ENCODE measurements at places on chromosomes 16 and 17.
A peak's percentile ranks its signal among the peaks of the same experiment; 100 is the strongest.

DNA sequence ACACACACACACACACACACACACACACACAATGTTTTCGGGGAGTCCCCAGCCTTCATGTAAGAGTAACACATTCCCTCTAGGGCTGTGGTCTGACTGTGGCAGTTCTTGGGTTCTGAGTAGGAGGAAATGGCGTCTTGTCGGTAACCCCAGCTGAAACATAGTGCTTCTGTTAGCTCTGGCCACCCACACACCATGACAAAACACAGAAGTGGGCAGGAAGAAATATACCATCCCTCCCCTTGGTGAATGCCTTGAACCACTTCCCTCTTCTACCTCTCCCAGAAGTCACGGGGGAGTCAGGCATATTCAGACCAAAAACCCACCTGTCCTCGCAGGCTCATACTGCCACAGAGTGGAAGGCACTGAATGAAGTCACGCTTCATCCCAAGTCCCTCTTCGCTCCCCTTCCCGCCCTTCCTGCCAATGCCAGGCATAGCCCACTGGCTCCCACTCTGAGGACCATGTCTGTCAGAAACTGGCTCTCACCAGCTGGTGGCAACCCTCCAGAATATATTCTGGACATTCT is 11.5 kb downstream of the SLC35B1 start:
- DNase-seq = peak; percentile 62

- DNase-seq = no peak
These were observed 101.7 kb upstream of the CREBBP start for GRCh38 chr16:3982216-3982615.

DNA sequence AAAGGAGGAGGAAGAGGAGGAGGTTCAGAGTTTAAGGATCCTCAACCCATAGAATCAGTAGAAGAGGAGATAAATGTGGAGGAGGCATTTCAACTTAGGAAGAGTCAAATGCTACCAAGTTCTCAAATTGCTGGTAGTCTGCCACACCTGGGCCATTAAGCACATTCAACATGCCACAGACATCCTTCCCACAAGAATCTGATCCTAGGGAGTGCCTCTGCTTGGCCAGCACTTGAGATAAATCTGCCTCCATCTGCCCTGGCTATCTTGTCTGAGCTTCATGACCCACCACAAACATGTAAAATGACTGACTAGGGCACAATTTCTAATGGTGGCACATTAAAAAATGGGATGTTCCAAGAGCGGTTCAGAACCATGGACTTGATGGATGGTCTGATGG is 37.3 kb upstream of the AXIN2 start:
- no peak for DNase-seq

DNA sequence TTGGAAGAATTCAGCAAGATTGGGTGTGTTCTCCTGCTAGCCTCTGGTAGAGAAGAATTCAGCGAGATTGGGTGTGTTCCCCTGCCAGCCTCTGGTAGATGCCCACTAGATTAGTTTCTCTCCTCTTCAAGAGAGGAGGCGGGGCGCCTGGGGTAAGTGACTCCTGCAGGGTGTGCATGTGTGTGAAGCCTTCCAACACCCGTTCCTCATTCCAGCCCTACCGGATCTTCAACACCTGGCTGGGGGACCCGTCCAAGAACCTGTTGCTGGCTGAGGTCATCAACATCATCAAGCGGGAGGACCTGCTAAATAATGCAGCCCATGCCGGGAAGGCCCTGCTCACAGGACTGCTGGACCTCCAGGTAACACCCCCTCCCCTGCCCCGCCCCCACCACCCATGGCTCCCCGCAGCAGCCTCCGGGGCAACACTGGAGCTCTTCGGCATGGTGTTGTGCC is 21.3 kb downstream of the TMEM186 start:
- DNase-seq = no peak

DNA sequence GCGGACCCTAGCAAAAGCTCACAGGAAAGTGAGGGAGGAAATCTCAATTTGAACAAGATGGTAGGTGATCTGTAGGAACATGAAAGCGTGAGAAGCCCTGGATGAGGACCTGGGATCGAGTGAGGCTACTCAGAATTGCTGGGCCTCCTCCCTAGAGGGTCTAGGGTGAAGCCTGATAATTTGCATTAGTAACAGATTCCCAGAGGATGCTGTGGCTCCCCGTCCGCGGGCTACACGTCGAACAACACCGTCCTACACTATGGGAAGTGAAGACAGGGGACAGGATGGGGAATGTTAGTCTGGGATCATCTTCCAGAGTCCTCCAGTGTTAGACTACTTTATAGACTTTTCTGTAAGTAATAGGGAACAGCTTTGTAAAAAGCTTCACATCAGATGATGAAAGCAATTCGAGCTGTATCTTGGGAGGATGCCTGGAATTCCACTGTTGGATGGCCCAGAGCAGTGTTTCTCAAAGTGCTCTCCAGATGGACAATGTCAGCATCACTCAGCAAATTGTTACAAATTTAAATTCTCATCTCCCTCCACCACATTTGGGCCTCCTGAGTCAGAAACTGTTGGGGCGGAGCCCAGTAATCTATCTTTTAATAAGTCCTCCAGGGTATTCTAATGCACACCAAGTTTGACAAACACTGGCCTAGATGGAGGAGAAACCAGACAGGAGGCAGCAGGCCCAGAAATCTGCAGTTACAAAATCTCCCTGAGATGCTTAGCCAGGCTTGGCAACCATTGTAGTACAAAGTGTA is 6.5 kb downstream of the FNDC8 start:
- DNase-seq = no peak

GRCh38 chr17:70206361-70207010 is 37.2 kb downstream of the KCNJ2 start:
- DNase-seq = no peak

GRCh38 chr16:69382421-69382820 is 3.4 kb downstream of the TERF2 start:
- DNase-seq = no peak

GRCh38 chr17:41678411-41678906 is 10.2 kb upstream of the EIF1 start:
- DNase-seq = no peak

GRCh38 chr16:25478476-25478875 is 213.3 kb upstream of the HS3ST4 start:
- DNase-seq = no peak

- DNase-seq = no peak
These were observed 58.4 kb downstream of the MEAK7 start for GRCh38 chr16:84446084-84446483.

DNA sequence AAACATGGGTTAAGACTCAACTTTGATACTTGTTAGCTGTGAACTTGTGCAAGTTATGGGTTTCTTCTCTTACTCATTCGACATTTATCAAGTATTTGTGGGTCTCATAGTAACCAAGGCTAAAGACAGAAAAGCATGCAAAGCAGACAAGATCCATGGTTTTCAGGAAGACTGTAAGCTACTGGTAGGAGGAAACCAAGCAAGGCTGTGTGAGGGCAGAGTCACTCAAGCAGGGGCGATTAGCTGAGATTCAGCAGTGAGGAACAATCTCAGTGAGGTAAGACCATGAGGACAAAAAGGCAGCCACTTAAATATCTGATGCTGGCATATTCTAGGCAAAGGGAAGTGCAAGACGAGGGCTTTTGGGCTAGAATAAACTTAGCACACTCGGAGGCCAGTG is 29.5 kb downstream of the MBTD1 start:
- no peak for DNase-seq

DNA sequence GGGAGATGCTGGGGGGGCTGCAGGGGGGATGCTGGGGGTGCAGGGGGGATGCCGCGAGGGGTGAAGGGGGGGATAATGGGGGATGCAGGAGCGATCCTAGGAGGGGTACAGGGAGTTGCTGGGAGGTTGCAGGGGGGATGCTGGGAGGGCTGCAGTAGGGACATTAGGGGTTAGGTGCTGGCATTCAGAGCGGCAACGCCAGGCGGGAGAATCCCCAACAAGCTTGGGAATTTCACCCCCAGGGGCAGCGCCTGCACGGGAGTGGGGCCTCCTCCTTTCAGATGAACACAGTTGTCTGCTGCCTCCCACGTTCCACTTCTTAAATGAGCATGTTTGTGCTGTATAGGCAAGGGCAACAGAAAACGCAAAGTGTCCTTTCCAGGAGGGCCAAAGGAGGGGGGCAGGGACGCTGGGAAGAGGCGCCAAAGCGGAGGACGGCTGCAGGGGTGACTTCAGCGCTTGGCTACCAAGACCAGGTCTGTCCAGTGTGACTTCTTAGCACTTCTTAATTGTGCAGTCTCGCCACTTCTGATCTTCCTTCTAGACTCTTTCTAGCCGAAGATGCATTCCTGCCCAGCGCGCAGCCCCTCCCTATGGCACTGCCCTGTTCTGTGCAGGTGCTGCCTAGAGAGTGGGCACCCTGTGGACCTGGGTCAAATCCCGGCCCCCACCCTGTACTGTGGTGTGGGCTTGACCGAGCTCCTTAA is 2.0 kb upstream of the SLC6A4 start:
- DNase-seq = no peak

- peak; percentile 60 for DNase-seq
These were observed 9.2 kb downstream of the CHD3 start for GRCh38 chr17:7897773-7898172.

DNA sequence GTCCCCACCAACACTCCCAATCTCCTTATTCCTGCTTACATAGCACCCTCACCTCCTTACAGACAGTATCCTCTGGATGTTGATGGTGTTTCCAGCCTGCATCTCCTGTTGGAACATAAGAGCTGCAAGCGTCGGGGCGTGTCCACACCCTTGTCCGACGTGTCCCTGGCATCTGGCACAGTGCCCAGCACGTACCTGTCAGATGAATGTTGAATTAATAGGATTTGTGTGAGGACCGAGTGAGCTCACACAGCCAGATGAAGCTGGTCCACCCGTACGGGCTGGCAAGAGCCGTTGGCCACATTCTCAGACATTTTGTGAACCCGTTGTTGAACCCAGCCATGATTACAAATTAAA is 12.2 kb upstream of the CBX4 start:
- no peak for DNase-seq

GRCh38 chr16:11416228-11417001 is 71.2 kb downstream of the RMI2 start:
- no peak for DNase-seq

DNA sequence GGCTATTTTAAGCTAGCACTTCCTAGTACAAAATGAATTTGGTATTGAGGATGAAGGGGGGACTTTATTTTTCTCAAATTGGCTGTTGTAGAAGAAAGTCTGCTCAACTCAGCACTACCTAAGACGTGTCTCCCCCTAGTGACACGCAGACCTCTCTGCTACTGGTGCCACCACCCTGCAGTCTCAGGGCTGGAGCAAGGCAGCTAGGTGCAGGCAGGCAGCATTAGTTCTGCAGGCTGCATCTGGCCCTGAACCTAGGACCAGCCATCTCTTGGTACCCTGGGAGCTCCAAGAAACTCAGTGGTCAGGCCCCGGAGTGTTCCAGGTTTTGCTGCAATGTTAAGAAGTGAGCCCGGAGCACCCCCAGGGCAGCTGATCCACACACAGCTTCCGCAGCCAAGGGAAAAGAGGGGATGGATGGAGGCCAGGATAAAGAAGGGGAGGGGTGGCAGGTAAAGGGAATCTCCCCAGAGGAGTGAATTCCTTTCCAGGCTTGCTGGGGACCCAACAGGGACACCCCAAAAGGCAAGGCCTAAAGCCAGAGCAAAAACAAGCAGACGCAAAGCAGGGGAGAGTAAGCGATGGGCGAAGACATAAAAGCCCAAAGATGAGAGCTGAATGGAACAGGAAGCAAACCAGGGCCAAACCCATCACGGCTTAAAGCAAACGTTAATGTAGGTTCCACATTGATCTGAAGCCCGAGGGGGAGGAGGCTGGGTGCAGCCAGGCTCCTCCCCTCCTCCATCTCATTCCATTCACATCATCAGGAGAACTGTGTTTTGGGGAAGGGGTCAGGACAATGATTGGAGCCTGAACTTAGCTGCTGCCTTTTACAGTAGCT is 200.5 kb downstream of the ZFHX3 start:
- peak; percentile 10 for DNase-seq

DNA sequence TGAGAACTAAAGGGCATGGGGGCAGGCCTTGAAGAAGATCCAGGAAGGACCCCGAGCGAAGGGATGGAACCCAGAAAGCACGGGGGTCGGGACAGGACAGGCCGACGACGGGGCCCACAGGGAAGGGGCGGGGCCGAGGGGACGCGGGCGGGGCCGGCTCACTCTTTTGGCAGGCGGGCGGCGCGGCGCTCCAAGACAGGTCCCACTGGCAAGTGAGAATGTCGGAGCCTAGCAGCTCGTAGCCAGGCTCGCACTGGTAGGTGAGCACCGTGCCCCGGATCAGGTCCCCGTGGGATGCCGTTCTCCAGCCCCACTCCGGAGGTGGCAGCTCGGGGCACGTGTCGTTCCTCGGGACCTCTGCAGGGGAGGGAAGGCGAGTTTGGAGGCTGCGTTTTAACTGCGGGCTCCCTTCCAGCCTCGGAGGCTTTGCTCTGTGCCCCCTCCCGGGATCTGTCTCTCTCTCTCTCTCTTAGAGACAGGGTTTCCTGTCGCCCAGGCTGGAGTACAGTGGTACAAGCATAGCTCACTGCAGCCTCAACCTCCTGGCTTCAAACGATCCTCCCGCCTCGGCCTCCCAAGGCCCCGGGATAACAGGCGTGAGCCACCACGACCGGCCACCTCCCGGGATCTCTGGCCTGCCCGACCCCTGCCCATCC is 13.7 kb upstream of the CDIPT start:
- no peak for DNase-seq

GRCh38 chr17:76223802-76224201 is 16.5 kb downstream of the RNF157 start:
- DNase-seq = no peak

DNA sequence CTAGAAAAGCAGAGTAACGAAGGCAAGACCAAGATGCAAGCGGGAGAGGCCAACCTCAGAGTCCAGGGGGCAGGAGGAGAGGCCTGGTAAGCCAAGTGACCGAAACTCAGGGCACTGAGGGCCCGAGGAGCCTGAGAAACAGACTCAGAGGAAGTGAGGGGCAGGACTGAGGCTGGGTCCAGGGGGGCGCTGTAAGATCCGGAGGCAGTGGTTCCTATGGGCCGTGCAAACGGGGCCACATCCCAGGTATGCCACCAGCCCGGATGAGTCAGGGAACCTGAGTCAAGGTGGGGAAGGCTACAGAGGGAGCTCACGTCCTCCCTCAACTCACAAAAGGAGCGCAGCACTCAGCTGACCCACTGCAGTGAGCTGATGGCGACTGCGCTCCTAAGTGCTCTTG is 8.3 kb downstream of the ZDHHC7 start:
- DNase-seq = no peak

GRCh38 chr17:55327225-55328088 is 62.7 kb downstream of the HLF start:
- DNase-seq = no peak

DNA sequence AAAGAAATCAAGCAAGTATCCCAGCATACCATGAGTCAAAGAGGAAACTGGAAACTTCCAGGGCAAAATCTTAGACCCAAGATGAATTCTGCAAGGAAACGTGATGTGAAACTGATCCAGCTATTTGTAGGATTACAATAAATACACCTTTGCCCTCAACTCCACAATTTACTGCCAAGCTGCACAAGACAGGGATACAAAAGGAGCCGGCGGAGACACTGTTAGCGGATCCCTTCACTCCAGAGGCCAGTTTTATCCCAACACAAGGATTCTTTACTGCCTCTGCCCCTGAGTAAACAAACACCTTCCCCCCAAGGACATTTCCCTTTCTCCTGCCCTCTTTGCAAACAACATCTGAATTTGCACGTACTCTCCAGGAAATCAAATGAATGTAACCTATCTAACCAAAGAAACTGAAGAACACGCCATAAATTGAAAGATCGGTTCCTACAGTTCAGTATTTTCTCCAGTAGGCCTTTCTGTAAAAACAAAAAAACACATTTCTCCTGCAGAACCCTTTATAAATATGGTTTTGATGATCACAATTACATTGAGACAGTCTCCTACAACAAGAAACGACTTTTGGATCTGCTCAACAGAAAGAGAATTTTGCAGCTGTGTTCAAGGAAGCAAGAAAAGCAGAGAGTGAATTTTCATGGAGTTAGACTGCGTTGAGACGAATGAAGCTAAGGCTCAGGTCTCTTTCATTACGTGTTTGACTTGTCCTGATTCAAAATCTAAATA is 1.4 kb upstream of the CBX2 start:
- DNase-seq = no peak
